Activated CD4-positive, alpha-beta T cell treated with anti-CD3 and anti-CD28 coated beads, Interleukin-2, amount 10 ng/mL, durations not matched to agents 7 days and 5 days (primary cell): ENCODE measurements at places on chromosomes 7 and 10.

DNA sequence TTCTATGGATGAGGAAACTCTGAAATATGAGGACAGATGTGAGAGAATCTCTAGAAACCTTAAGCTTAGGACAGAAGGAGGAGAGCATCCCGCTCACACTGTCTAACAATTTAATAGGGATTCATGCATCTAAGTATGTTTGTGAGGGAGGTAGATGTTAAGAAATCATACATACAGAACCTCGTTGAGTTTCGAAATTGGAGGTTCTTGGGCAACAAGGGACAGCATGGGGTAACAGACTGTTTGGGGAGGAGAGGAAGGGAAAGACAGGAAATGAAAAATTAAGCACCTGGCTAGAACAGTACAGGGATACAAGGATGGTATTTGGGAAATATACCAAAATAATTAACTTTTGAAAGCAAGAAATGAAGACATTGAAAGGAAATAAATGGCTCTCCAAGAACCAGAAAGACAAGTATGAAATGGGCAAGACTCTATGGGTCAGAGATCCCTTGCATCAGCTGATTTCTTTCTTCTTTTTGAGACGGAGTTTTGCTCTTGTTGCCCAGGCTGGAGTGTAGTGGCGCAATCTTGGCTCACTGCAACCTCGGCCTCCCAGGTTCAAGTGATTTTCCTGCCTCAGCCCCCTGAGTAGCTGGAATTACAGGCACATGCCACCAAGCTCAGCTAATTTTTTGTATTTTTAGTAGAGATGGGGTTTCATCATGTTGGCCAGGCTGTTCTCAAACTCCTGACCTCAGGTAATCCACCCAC, 207.9 kb downstream of the CTNNA3 start:
- no peaks in the 10 kb centered on the region for H3K4me1 ChIP-seq
- H3K27ac ChIP-seq, result no peak overlapping the region
- no peaks in the 10 kb centered on the region for H3K36me3 ChIP-seq
- no peak for DNase-seq
- no peak overlapping the region for H3K4me3 ChIP-seq
- H3K27me3 ChIP-seq, result no peaks in the 10 kb centered on the region

- no peaks in the 10 kb centered on the region for H3K36me3 ChIP-seq
- no peak for DNase-seq
- H3K4me1 ChIP-seq, result no peaks in the 10 kb centered on the region
- H3K27me3 ChIP-seq, result peaks cover 2% of the 10 kb centered on the region
Observed at GRCh38 chr10:131820626-131821025, 80.2 kb upstream of the PPP2R2D start.

GRCh38 chr7:139893999-139894398, 64.9 kb downstream of the TBXAS1 start:
- no peaks in the 10 kb centered on the region for H3K36me3 ChIP-seq
- DNase-seq, result no peak
- H3K27me3 ChIP-seq, result no peaks in the 10 kb centered on the region
- no peak overlapping the region for H3K27ac ChIP-seq
- no peaks in the 10 kb centered on the region for H3K4me1 ChIP-seq

- H3K27ac ChIP-seq, result no peak overlapping the region
- no peak for DNase-seq
- H3K27me3 ChIP-seq, result peaks cover under 1% of the 10 kb centered on the region
- H3K36me3 ChIP-seq, result no peaks in the 10 kb centered on the region
- no peaks in the 10 kb centered on the region for H3K4me1 ChIP-seq
Observed at GRCh38 chr10:4310172-4310571, 515.8 kb upstream of the AKR1E2 start.

DNA sequence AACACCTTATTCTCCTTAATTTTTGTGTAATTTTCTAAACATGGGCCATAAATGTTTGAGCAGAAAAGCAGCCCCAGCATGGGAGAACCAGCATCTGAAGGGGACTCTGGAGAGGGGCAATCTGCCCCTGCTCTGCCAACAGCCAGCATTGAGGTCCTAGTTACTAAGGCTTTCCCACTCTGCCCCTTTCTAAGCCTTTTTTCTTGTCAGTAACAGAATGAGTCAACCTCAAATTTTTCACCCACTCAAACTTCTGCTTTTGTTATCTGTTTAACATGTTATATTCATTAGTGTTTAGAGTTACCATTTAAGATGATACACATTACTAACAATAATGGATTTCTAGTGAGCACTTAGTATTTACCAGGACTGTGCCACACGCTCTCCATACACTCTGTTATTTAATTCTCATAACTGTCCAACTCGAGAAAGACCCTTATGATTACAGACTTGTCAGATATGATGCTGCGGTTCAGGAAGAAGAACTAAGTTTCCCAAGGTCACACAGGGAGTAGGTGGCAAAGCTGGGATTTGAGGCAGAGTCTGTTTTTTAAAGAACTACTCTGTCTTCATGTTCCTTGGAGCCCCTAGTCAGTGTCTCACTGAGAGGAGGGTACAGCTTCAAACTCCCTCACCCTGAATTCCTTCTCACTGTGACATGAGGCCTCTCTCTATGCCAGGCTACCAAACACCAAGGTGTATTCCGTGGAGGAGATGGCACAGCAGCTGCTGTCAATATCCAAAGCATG, 19.9 kb upstream of the GPAM start:
- no peak for DNase-seq
- H3K27me3 ChIP-seq, result peaks cover 17% of the 10 kb centered on the region
- no peaks in the 10 kb centered on the region for H3K4me1 ChIP-seq

DNA sequence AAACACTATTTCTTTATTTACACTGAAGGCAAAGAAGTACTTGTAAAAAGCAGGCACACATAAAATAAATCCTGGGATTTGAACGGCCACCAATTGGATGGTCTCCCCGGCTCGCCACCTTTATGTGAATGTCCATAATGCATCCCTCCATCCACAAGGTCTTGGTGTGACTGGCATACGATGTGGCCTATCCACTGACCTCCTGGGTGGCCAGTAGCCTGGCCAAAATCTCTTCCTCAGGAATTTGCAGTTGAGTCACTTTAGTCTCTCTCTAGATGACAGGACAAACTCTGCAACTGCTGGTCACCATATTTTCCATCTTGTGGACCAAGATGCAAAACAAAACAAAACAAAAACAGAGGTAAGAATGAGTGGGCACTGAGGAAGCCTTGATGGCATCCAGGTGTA, 39.1 kb downstream of the CDK1 start:
- DNase-seq, result no peak
- no peak overlapping the region for H3K27ac ChIP-seq
- H3K4me3 ChIP-seq, result no peak overlapping the region

DNA sequence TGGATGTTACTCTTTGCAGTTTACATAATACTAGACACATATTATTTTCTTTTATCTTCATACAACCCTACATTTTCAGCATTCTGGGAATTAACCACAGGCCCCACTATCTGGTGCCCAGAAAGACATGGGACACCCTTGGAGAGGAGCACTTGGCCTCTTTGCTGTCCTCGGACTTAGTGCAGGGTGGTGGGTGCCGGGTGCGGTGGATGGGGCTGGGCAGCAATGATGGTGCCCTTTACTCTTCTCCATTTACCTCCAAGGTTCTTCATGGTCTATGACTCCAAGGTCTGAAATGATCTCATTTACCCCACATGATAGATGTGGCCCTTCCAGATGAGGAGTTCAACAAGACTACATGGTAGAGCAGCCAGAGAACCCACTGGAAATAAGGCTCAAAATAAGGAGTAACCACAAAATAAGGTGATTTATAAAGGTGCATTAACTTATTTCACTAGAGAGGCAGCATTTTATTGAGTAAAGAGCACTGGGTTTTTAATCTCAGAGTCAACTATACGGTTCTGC, 56.2 kb upstream of the IGFBP3 start:
- DNase-seq, result no peak
- no peaks in the 10 kb centered on the region for H3K36me3 ChIP-seq
- no peaks in the 10 kb centered on the region for H3K27me3 ChIP-seq
- H3K4me1 ChIP-seq, result no peaks in the 10 kb centered on the region

GRCh38 chr7:139242741-139243281, 11.8 kb downstream of the UBN2 start:
- DNase-seq, result no peak
- peaks cover 38% of the 10 kb centered on the region for H3K36me3 ChIP-seq
- H3K27me3 ChIP-seq, result no peaks in the 10 kb centered on the region

DNA sequence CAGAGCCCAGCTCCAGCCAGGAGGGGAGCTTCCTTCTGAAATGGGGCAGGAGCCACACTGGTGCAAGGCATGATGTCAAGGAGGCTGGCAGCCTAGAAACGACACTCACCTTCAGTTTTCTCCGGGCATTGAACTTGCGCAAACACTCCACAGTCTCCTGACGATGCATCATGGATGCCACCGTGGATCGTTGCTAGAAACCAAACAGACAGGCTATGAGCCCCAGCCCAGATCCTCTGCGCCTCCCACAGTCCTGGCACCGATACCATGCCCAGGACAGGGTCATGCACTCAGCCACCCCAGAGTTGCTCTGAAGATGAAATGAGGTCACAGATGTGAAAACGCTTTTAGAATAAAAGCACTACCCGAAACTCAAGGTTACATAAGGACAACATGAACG, 31.0 kb upstream of the NDST2 start:
- H3K4me1 ChIP-seq, result no peaks in the 10 kb centered on the region
- H3K27ac ChIP-seq, result no peak overlapping the region
- H3K4me3 ChIP-seq, result no peak overlapping the region

GRCh38 chr10:19719284-19719683, 96.9 kb upstream of the PLXDC2 start:
- no peak for DNase-seq
- no peaks in the 10 kb centered on the region for H3K4me1 ChIP-seq
- H3K36me3 ChIP-seq, result no peaks in the 10 kb centered on the region
- no peaks in the 10 kb centered on the region for H3K27me3 ChIP-seq
- no peak overlapping the region for H3K27ac ChIP-seq

GRCh38 chr7:155660059-155660757, 15.7 kb downstream of the RBM33 start:
- peaks cover 32% of the 10 kb centered on the region for H3K36me3 ChIP-seq
- H3K27ac ChIP-seq, result no peak overlapping the region
- no peaks in the 10 kb centered on the region for H3K27me3 ChIP-seq

GRCh38 chr7:73442222-73442902, 8.8 kb downstream of the FZD9 start:
- H3K36me3 ChIP-seq, result peaks cover 53% of the 10 kb centered on the region
- no peak for DNase-seq
- H3K4me3 ChIP-seq, result no peak overlapping the region
- H3K27ac ChIP-seq, result no peak overlapping the region
- H3K4me1 ChIP-seq, result no peaks in the 10 kb centered on the region

DNA sequence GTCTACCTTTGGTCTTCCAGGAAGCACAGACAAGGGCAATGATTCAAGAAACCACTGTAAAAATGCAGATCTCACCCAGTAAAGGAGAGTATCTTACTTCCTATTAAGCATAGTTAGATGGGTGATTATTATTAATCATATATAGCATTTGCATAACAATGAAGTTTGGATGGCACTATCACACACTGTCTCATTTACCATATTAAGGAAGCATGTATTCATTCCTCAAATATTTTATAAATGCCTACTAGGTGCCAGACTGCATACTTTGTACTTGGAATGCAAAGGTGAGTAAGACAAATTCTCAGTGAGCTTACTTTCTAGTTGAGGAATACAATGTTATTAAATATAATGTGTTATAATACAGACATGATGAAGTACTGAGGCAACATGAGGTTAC, 53.9 kb upstream of the SKAP2 start:
- DNase-seq, result no peak
- peaks cover 19% of the 10 kb centered on the region for H3K27me3 ChIP-seq
- H3K4me3 ChIP-seq, result no peak overlapping the region
- no peak overlapping the region for H3K27ac ChIP-seq
- H3K36me3 ChIP-seq, result no peaks in the 10 kb centered on the region

DNA sequence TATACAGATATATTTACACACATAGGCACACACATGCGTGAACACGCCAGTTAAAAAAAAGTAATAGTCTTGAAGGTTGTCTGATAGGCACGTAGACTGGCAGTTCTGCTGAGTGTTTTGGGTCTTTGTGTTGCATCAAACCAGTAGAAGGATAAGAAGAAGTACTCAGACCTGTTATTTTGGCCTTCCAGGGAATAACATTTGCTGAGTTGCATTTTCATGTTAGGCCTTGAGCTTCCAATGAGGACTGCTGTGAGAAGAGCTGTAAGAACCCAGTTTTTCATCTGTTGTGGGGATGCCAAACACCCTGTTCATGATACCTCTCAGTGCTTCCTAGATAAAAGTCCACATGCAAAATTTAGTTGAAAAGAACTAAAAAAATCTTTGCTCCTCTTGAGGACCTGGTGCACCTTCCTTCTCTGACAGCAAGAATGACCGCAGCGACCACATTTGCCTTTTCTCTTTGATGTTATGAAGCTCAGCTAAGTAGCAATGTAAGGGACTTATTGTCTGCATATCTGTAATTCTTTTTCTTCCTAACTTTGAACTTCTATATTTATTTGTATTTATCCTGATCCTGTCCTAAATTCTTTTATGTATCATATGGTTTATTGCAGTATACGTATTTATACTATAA, 27.2 kb downstream of the HIPK2 start:
- DNase-seq, result peak; percentile 54
- peaks cover 9% of the 10 kb centered on the region for H3K36me3 ChIP-seq
- peaks cover 21% of the 10 kb centered on the region for H3K4me1 ChIP-seq
- H3K27ac ChIP-seq, result no peak overlapping the region
- no peaks in the 10 kb centered on the region for H3K27me3 ChIP-seq
- no peak overlapping the region for H3K4me3 ChIP-seq

- no peaks in the 10 kb centered on the region for H3K27me3 ChIP-seq
- H3K27ac ChIP-seq, result no peak overlapping the region
- no peak for DNase-seq
- peaks cover 5% of the 10 kb centered on the region for H3K4me1 ChIP-seq
Observed at GRCh38 chr10:76942628-76943416, 694.8 kb downstream of the KCNMA1 start.

DNA sequence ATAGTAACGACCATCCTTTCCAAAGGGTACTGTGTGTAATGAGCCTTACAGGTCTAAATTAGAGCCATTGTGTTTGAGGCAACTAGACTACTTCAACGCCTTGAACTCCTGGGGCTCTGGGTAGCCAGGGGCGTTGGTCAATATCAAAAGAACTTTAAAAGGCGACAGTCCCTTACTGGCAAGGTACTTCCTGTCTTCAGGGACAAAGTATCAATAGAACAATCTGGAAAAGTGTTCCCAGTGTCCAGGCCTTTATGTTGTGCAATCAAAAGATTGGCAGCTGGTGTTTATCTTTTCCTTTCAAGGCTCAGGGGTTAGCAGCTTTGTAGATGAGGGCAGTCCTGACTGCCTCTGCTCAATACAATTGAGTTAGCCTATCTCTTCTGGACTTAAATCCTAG, 284.3 kb downstream of the PARD3 start:
- H3K4me3 ChIP-seq, result no peak overlapping the region
- no peaks in the 10 kb centered on the region for H3K36me3 ChIP-seq
- H3K4me1 ChIP-seq, result no peaks in the 10 kb centered on the region
- H3K27me3 ChIP-seq, result peaks cover 5% of the 10 kb centered on the region
- DNase-seq, result no peak

- H3K4me1 ChIP-seq, result peaks cover 45% of the 10 kb centered on the region
- no peaks in the 10 kb centered on the region for H3K36me3 ChIP-seq
- DNase-seq, result no peak
- no peak overlapping the region for H3K4me3 ChIP-seq
- H3K27ac ChIP-seq, result no peak overlapping the region
Observed at GRCh38 chr10:72267819-72268399, 5.8 kb upstream of the DDIT4 start.

GRCh38 chr10:132043861-132044695, 21.7 kb upstream of the JAKMIP3 start:
- no peak overlapping the region for H3K4me3 ChIP-seq
- H3K4me1 ChIP-seq, result no peaks in the 10 kb centered on the region
- peaks cover 18% of the 10 kb centered on the region for H3K27me3 ChIP-seq
- no peak overlapping the region for H3K27ac ChIP-seq
- no peaks in the 10 kb centered on the region for H3K36me3 ChIP-seq
